ENCODE measurements at places on chromosomes 7 and 10. TPM values are rescaled to one million over a fixed set of nuclear protein-coding genes. Genes with fewer than 3 reads are reported as not detected.

DNA sequence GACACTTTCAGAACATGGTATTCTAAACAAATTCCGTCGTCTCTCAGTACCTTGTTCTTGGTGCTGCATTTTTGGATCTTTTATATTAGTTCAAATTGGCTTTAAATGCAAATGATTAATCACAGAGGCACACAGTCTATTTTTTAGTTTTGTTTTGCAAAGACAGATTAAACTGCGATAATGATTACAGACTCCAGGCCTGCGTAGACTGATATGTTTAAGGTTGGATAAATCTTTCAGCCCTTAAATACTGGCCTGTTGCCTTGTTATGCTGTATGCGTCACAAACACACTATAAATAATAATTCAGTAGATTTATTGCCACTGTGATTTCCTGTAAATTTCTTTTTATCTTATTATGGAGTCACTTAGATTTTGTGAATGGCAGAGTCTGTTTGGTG, 19.3 kb downstream of the CACNB2 start:
- DNase-seq, result no peak

DNA sequence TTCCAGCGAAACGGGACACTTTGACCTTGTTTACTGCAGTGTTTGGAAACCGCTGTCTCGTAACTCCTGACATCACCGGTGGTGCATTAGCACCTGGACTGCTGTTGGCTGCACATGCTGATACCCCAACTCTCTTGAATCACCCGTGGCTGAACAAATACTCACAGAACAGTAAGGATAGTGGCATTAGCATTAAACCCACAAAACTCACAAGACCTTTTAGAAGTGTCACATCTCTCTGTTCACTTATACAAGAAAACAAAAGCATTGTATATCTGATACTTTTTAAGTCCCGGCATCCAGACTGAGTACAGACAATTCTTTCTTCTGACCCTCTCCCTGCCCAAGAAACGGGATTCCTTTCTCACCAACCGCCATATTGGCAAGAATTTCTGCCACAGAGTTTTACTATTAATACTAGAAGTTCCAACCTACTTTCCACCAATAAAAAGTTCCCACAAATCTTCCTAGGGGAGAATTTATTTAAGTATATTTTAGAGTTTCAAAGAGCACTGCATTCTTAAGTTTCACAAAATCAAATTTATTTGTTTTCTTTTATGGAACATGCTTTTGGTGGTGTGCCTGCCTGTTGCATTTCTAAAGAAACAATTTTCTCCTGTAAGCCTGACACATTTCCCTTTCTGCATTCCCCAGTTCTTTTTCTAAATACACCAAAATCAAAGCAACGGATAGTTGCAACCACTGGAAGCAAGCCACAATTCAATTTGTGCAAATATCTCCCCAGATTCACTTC, 208.4 kb upstream of the KLF14 start:
- peak; percentile 58 for DNase-seq

Gene MCU
- 35.7 TPM for total RNA-seq

- DNase-seq, result no peak
Measured at GRCh38 chr7:52209614-52210013, 825.8 kb upstream of the POM121L12 start.

Gene CPN1
- total RNA-seq, result not detected

Gene CCDC7
- 11.0 TPM for total RNA-seq

- no peak for DNase-seq
Measured at GRCh38 chr7:875476-876076, 778 bp upstream of the GET4 start.

DNA sequence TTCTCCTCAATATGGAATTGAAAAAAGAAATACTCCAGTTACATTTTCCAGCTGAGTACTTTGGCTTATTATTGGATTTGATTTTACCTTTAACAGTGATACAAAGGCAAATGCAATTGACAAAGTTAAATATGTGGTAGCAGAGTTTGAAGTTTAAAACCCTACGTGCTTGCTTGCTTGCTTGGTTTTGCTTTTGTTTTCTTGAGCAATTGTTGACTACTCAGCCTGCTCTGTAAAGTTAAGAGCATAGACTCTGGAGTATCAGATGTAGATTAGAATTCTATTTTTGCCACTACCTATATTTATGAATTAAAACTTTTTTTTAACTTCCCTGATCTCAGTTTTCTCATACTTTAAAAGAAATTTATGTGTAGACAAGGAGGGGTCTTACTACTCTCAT, 51.4 kb downstream of the PCDH15 start:
- DNase-seq, result no peak

- peak; percentile 81 for DNase-seq
Measured at GRCh38 chr10:71868192-71868697, 17.2 kb upstream of the PSAP start.

- DNase-seq, result no peak
Measured at GRCh38 chr7:73621168-73622063, 2.9 kb downstream of the MLXIPL start.

GRCh38 chr7:85178531-85179298, 8.1 kb downstream of the SEMA3D start:
- no peak for DNase-seq

Data from lower leg skin (tissue), 4 donors.